Immature natural killer cell (primary cell): ENCODE measurements at places on chromosomes 16 and 17. TPM values are rescaled to one million over a fixed set of nuclear protein-coding genes. Genes with fewer than 3 reads are reported as not detected.

GRCh38 chr16:70688246-70688742, 2.4 kb upstream of the MTSS2 start:
- DNase-seq, result no peak

Gene SMIM36
- not detected for polyA plus RNA-seq

- no peak for DNase-seq
Observed at GRCh38 chr17:60748204-60748603, 70.6 kb downstream of the BCAS3 start.

DNA sequence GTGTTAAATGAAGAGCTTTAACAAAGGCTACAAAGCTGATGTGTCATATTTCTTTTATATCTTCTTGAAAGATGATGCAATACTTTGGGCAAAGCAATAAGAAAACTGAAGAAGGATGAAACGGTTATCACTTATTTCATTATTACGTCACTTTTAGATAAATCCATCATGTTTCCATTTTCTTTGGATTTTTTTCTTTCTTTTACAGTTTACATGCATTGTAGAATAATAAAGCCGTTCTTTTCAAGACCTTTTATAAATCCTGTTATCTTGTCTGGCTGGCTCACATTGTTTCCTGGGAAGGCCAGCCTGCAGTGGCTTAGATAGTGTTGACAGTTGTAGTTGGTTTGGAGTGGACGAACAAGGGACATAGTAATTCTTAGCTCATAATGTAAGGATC, 28.9 kb downstream of the TANC2 start:
- DNase-seq, result no peak

Gene C17orf100
- polyA plus RNA-seq, result not detected
